ACHN (cell line): ENCODE measurements at places on chromosomes 16 and 17.

DNA sequence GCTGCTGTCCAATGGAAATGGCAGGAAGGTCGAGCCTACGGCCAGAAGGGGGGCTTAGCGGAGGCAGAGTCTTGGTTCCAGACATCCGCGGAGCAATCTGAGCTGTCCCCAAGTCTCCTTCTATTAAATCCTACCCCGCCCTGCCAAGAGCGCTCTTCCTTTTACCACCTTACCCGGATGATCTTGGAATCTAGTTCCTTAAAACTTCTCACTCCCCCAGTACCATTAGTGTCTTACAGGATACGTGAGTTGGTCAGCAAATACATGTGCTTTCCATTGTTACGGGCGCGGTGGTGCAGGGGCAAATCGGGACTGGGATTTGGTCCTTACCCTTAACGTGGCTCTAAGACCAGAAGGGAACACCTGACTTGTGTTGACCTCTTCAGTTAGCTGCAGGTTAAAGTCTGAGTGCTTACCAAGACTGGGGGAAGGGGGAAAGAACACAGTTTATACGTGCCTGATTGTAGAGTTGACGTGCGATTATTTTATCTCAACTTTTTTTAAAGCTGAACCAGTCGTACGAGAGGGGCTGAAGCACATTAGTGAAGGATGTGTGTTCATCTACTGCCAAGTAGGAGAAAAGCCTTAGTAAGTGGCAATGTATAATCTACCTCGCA is 495 bp downstream of the TXNDC17 start:
- peak; percentile 16 for DNase-seq

- DNase-seq: no peak
Measured at GRCh38 chr17:59751955-59752413, 44.5 kb downstream of the VMP1 start.

DNA sequence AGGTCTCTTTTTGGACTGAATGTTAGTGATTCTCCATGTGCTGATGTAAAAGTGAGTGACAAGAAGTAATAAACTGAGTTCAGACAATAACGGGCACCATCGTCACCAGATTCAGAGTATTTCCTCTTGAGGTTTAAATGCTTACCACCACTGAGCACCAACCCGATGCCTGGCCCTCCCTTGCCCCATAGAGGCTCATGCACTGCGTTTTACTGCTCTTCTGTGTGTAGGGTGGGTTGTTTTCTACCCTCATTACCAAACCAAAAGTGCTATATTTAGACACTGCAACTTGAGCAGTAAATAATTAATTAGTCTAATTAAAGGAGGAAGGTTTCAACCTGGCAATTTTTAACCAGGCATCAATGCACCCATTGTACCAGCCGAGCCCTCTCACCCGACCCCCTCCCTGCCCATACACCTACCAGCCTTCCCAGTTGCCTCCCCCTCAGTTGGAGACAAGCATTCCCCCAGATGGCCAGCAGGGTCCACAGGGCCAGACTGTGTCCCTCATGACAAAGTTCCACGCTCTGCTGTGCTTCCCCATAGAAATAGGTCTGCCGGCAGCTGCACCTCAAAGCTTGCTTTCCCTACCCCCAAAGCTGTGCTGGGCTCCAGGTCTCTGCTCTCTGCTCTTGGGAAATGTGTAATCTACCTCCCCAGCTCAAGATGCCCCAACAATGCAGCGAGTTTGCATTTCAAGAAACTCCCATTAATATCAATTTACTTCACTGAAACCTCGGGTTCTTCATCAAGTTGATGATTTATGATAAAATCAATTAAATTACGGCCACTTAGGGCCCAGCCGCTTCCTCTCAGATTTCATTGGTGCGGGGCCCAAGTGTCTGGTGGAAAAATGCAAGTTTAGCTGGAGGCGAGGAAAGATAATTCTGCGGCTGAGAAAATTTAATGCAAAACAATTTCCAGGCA is 16.0 kb downstream of the HOXB4 start:
- DNase-seq: peak; percentile 30

DNA sequence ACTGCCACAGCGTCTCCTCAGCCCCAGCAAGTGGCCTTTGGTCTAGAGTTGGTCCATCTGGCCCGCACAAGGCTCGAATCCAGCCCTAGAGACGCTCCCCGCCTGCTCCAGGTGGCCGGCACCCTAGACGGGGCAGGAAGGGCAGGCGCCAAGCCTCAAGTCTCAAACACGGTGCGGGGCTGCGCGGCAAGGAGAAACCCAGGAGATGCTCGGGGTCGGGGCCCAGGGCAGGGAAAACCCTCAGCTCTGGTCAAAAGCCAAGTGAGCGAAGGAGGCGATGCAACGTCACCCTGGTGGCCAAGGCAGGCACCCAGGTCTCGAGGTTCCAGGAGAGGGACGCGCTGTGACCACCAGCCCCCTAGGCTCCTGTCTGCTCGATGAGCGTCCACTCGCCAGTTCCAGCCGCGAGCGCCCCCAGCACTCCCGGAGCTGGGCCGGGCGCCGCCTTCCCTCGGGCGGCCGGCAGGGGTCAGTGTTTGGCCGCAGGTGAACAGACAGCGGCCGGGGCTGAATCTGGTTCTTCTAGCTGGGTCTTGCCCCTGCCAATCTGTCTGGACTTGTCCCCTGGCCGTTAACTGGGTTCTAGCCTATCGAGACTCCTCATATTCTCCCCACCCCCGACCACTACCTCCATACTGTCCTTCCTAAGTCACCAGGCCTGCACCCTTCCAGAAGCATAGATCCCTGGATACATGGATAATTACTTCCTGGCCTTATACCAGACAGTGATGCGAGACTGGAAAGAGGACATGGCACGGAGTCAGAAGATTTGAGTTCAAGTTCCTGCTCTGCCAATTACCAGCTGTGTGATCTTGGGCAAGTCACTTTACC is 44.0 kb downstream of the PRAC1 start:
- DNase-seq: peak; percentile 76

DNA sequence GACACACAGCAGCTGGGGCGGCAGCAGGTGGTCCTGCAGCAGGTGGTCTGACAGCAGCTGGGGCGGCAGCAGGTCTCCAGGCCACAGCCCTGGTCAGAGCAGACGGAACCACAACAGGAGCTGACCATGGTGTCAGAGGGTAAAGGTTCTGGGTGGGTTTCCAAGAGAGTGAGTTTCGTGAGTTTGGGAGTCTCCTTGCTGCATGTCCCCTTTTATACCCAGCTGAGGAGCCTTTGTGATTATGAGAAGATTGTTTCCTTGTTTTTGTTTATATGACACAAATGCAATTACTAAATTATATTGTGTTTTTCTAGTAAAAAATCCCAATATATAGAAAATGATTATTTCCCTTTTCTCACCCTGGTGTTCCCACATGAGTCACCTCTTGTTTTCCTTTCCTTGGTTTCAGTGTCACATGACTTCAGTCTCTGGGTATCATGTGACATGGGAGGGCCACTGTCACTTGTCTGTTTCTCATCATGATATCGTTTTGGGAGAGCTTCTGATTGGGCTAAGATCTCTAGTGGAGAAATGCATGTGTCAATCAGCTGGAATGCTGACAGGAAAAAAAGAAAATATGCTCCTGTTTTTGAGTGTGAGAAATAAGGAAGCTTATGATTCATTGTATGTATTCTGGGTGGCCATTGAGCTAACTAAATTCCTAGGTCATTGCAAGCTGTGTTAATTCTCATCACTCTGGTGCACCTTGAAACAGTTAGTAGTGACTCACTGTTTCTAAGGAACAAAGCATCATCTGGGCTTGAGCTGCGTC is at the start of gene KRTAP4-6:
KRTAP4-6 (minus strand) TSS at position 185 of the 772 bp plus-strand sequence; CDS start at position 128, 57 bp downstream.
- DNase-seq: no peak

- DNase-seq: no peak
Measured at GRCh38 chr17:46877466-46877865, 26.1 kb downstream of the WNT9B start.

- DNase-seq: no peak
Measured at GRCh38 chr17:61458421-61459141, 6.4 kb downstream of the TBX4 start.

DNA sequence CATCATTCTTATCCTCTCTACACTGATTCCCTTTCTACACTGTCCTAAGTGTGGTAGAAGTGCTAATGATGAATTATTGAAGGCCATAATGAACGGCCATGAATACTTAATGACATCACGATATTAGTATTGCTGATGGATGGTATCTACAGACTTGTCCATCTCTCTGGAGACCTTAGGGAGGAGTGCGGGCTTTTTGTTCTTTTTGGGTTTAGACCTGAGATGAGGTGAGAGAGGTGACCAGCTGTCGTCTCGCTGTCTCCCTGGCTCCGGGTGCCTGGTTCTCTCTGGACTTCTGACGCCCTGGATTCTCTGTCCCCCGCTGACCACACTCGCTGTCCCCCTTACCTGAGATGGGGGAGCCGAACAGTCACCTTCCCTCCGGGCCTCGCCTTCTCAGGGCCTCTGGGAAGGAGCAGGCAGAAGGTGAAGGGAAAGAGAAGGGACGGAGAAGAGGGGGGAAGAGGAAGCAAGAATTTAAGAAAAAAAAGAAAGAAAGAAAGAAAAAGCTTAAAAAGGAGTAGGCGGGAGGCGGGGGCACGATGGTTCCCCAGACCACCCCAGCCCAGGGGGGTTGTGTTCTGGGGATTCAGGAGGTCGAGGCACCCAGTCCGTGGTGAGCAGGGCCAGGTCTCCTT is 17.1 kb downstream of the SGCA start:
- no peak for DNase-seq

- DNase-seq: no peak
Measured at GRCh38 chr17:79020631-79021301, 3.2 kb upstream of the C1QTNF1 start.

- no peak for DNase-seq
Measured at GRCh38 chr17:75820094-75821080, 23.8 kb downstream of the UNC13D start.

- no peak for DNase-seq
Measured at GRCh38 chr16:63745456-63745855, 1376.4 kb downstream of the CDH11 start.

GRCh38 chr17:17091276-17091675 is 49.0 kb downstream of the MPRIP start:
- DNase-seq: no peak

DNA sequence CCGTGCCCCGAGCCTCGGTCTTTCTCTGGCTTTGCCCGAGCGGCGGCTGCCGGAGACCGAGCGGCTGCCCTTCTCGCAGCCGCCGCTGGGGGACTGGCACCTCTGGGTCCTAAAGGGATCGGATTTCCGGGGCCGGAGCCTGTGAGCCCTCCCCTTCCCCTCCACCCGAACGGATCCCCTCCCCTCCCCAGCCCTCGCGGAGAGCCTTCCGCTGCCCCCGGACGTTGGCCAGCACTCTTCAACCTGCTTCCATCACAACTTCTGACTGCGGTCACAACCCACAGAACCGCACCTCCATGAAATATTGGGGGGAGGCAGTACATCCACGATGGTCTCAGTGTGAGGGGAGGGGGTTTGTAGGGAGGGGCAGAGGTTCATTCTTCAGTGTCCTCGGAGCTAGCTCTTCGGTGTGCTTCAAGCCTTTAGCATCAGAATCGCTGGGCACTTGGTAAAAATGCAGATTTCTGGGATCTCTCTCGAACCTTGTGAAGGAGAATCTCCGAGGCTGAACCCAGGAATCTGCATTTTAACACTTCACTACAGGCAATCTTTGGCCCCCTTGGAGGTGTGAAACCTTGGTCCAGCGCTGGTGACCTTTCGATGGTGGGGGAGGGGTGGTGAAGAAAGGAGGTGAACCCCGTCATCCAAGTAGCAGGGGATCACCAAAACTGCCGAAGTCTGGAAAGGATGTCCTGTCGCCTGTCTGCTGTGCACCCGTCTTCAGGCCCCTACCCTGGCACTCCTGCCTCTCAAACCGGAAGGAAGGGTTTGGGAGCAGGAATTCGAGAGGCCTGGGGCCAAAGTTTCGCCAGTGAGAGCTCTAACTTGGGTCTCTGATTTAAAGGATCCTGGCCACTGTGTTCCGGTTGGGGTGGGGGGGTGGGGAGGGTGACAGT is 812 bp upstream of the PPP1R9B start:
- DNase-seq: peak; percentile 94

DNA sequence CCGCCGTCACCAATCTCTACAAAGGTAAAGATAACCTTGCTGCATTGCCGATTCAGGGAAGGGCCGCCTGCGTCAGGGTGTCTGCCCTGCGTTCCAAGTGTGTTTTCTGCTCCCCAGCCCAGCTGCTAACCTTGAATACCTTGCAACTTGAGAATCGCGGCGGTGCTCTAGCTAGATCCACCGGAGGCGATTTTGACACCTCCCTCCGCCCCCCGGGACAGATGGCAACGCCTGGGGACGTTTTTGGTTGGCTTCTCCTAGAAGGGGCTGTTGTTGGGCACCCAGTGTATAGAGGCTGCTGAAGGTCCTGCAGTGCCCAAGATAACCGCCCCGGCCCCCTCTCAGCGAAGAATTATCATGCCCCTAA is 1.5 kb downstream of the HAPSTR1 start:
- DNase-seq: no peak

DNA sequence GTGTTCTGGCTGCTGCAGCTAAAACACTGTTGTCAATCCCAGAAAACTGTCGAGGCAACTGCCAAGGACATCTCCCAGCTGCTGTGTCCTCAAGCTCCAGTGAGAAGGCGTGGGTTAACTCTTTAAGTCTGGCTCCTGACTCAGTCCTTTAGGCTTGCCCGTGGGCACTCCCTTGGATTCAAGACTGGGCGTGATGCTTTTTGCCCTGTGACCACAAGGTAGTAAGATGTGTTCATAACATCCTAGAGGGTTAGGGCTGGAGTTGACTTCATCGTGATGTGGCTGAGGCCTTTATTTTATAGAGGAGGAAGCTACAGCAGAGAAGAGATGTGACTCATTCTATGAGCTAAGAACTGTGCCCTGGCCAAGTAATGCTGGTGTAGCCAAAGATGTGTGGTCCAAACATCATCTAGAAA is 50.9 kb upstream of the TEKT3 start:
- no peak for DNase-seq

DNA sequence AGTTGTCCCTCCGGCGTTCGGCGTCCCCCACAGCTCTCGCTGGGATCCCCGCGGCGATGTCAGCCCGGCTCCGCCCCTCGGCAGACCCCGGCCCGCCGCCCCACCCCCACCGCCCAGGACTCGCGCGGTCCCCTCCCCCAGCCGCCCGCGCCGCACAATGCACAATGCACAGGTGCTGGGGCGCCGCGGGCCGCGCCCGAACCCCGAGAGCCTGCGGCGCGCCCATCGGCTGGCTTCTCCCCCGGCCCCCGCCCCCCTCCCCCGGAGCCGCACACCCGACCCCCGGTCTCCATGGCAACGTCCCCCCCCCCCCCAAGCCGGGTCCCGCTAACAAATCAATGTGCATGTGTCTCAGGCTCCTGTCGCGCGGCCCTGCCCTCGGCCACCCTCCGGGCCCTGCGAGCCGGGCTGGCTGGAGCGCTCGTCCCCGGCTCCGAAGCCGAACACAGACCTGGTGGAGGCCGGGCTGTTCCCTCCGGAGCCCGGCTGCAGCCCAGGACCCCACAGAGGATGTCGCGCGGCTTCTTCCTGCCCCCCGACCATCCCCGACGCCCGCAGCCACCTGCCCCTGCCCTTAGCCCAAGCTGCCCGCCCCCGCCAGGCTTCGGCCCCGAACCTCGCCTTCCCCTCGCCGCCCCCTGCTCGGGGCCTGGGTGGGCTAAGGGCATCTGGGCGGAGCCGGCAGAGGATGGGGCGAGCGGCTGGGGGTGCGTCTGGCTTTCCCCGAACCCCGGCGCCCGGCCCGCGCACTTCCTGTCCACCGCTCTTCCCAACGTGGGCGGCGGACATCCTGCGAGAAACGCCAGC is 818 bp upstream of the CBX8 start:
- no peak for DNase-seq
